ENCODE measurements at places on chromosomes 16 and 17.

DNA sequence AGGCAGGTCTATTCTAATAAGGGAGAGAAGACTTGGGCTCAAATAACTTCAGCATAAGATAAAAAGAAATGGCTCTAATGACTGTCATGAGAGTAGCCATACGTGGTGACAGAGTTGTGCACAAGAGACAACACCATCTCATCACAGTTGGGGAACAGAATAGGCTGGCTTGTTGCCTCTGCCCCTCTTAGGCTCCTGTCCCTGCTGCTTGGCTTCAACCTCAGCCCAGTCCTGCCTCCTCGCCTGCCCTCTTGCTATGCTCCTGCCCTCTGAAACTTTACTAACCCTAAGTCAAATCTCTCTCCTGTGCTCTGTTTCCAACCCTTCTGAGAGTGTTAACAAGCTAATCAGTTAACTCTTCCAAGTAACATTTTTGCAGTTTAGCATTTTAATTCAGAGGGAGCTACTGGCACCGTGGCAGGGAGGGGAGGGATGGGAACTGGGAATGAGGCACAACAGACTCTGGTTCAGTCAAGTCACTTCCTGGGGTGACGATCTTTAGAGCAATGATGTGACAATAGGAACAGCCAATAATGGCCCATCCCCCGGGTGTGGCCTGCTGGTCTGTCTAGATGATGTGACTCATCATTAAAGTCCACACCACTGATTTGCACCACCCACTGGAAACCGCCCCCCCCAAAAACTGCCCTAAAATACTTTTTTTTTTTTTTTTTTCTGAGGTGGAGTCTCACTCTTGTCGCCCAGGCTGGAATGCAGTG, 35.5 kb downstream of the DNAH17 start:
- no peak for DNase-seq

DNA sequence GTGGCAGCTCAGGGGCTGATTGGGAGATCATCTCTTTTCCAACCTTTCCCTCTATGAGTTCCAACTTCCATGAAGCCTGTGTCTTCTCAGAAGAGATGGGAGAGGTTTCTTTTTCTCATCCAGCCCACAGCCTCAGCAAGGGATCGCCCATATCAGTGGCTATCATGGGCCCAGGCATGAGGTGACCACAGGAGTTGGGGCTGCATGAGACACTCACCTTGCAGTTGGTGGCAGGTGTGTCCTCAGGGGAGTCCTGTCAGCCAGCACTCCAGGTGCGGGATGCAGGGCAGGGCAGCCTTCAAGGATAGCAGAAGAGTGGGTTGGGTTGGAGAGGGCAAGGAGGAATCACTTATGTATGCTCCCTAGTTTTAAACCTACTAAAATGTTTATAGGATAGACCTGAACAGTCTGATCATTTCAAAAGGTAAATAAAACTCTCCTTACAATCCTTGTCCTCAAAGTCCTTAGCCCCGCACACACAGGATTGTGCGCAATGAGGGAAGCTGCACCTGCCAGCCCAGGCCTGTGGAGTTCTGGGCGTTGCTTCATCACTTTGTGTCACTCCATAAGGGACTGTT, 811.1 kb downstream of the KCNJ18 start:
- DNase-seq = no peak

DNA sequence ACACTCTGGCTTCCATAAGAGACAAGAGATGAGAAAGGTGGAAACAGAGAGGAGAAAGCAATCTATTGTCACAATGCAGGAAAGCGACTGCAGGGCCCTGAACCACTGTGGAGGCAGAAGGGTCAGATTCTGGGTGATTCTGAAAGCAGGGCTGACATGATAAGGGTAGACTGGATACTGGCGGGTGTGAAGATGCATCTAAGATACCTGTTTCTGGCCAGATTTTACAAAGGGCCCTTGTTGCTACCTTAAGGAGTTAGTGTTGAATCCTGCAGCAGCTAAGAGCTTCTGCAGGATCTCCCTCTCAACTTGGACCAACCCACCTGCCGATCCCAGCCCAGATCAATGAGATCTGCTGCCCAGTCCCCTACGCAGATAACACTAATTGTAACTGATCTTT, 6.1 kb upstream of the MEFV start:
- DNase-seq = no peak

GRCh38 chr17:32269377-32269776, 3.7 kb downstream of the RHBDL3 start:
- no peak for DNase-seq

DNA sequence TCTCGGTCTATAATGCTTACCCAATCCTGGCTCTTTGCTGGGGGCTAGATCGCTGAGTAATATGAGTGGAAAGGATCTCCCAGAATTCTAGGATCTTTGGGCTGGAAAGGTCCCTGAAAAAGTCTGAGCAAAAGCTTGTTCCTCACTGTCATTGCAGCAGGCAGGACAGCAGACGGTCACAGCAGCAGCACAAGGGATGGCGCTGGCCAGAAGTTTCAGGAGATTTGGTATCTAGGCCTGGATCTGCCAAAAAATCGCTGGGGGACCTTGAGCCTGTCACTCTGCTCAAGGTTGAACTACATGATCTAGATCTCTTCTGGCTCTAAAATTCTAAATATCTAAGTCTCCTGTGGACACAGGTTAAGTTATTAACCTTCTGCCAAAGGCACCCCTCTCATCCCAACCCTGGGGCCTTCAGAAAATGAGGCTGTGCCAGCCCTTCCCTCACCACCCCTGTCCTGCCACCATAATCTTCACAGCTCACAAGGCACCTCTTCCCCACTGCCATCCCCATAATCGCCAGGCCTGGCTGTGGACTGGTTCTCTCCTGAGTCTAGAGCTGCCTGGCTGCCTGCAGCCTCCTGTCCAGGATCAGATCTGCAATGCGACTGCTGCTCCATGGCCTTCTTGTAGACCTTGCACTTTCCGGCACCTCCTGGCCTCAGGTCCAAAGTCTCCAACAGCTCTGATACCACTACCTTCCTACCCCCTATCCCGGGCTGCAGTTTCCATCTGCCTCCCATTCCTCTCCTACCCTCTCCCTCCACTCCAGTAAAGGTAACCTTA, 10.2 kb downstream of the MYO18A start:
- DNase-seq = no peak

DNA sequence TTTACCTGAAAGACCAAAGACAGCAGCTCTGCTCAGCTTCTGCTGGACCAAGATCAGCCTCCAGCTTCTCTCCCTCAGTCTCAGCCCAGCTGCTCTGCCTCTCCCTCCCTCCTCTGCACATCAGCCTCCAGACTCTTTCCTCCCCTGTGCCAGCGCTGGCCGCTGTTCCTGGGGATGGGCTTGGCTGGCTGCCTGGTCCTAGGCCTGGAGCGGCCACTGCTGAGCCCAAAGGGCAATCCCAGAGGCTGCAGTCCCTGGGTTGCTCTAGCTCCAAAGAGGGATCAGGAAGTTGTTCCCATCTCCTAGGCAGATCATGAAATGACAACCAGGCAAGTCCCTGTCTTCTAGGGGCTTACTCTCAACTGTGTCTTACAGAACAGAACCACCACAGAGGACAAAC, 31.3 kb downstream of the DCUN1D3 start:
- no peak for DNase-seq

- DNase-seq = no peak
Observed at GRCh38 chr16:1791943-1792812, 1.3 kb downstream of the IGFALS start.

GRCh38 chr16:56324406-56324805, 100.9 kb downstream of the AMFR start:
- no peak for DNase-seq

- DNase-seq = no peak
Observed at GRCh38 chr16:78638371-78638770, 538.9 kb downstream of the WWOX start.

- no peak for DNase-seq
Observed at GRCh38 chr16:24844101-24845030, 1.4 kb upstream of the SLC5A11 start.

GRCh38 chr16:70757183-70757582, 43.8 kb downstream of the VAC14 start:
- DNase-seq = no peak

- DNase-seq = no peak
Observed at GRCh38 chr16:83187405-83187804, 560.6 kb downstream of the CDH13 start.

DNA sequence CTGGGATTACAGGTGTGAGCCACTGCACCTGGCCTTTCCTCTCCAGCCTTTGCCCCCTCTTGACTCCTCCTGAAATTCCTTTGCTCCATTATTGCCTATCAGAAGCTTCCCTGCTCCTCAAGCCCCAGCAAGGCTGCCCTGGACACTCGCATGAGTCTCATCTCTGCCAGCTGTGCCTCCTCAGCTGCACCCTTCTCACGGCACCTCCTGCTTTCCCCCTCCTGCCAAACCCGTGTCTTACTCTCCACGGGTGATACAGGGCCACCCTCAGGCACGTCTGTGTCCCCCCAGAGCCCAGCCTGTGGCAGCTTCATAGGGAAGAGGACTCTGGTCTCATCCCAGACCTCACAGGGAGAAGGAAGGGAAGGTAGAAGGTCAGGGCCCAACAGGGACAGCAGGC, 15.4 kb downstream of the G6PC3 start:
- DNase-seq = no peak

- DNase-seq = no peak
Observed at GRCh38 chr16:79229361-79229760, 371.2 kb downstream of the MAF start.

Data from activated CD4-positive, CD25-positive, alpha-beta regulatory T cell (primary cell).